ENCODE measurements at places on chromosomes 6 and 20.
A peak's percentile ranks its signal among the peaks of the same experiment; 100 is the strongest.

DNA sequence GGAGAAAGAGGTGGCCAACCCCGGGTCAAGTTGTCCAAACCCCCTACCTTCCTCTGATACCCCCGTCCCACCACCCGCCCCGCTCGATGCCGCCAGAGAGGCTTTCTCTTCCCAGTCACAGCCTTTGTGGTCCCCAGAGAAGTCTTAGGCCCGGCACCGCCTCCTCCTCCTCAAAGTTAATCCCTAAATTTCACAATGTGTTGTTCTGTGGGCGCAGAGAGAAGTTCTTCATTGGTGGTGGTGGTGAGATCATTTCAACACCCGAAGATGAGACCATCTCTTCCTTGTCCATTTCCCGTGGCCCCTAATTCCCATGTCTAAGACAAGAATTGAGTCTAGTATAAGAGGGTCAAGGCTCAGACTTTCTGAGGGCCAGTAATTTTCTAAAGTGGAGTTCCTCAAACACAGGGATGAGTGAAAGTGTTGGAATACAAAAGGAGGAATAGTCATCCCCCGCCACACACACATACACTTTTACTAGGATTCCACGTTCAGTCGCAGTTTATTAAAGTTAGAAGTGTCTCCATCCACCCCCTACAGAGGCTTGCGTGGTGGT lies 10.4 kb downstream of the TRIM31 start:
- no peak for DNase-seq

DNA sequence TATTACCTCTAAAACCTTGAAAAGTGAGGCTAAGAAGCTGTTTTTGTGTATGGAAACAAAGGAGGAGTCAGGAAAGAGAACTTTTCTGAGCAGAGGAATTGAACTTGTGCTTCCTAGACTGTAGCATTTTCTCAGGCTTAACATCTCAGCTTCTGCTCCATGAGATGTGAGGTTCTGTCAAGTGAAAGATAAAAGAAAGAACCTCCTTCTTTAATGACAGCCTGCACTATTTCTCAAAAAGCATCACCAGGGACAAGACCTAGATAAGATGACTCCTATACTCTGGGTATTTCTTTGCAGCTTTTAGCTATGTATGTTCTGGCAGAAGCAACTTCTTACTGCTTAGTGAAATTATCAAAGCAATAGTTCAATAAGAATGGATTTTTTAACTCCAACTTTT lies 87.6 kb upstream of the KCNQ5 start:
- DNase-seq, result no peak

DNA sequence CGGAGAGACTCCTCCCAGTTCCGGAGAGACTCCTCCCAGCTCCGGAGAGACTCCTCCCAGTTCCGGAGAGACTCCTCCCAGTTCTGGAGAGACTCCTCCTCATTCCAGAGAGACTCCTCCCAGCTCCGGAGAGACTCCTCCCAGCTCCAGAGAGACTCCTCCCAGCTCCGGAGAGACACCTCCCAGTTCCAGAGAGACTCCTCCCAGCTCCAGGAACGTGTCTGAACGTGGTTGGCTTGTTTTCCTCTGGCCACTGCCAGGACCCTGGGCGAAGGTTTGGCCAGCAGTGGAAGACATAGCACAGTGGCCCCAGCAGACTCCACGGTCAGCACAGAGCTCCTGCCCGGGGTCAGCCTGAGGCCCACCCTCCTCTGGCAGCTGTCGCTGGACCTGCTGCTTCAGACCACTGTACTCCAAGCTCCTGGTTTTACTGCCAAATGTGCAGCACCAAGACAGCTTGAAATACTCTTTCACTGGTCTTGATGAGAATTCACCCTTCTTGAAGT lies 122.3 kb upstream of the AFDN start:
- no peak for DNase-seq

GRCh38 chr6:10633216-10633615 lies 61.2 kb downstream of the C6orf52 start:
- peak; percentile 74 for DNase-seq

DNA sequence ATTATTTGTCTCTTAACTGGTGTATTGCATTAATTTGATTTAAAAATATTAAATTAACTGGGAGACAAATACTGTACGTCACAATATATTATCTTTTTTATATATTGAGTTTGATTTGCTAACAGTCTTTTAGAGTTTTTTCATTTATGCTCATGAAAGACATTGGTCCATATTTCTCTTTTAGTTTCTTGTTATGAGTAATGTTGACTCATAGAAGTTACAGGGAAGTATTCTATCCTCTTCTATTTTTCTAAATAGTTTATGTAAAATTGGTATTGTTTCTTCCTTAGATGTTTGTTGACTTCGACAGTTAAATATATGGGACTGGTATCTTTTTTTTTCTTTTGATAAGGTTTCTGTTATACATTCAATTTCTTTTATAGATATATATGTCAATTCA lies 1115.6 kb upstream of the CITED2 start:
- no peak for DNase-seq

- DNase-seq, result no peak
Measured at GRCh38 chr6:35711731-35712130, 23.0 kb upstream of the FKBP5 start.

GRCh38 chr20:17684077-17684888 lies 2.2 kb upstream of the RRBP1 start:
- no peak for DNase-seq

- DNase-seq, result peak; percentile 80
Measured at GRCh38 chr6:36302227-36302976, 32.5 kb downstream of the PNPLA1 start.

- peak; percentile 48 for DNase-seq
Measured at GRCh38 chr6:73694711-73695411, 1.1 kb upstream of the CD109 start.

DNA sequence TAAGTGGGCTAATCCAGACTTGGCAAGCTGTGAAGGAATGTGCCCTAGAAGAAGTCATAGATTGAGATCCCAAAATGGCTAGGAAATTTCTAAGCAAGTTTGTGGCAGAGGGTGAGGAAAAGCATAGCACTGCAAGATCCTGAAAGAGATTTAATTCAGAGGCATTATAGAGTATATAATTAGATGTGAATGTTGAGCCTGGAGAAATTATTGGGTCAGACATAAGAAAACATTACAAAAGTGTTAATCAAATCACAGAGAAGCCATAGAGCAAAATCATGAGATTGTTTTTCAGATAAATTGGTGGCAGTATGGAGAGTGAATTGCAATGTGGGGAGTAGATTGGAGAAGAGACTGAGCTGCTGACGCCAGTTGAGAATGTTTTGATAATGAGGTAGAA lies 90.0 kb downstream of the CD2AP start:
- no peak for DNase-seq

GRCh38 chr6:12345694-12346058 lies 55.5 kb downstream of the EDN1 start:
- no peak for DNase-seq

DNA sequence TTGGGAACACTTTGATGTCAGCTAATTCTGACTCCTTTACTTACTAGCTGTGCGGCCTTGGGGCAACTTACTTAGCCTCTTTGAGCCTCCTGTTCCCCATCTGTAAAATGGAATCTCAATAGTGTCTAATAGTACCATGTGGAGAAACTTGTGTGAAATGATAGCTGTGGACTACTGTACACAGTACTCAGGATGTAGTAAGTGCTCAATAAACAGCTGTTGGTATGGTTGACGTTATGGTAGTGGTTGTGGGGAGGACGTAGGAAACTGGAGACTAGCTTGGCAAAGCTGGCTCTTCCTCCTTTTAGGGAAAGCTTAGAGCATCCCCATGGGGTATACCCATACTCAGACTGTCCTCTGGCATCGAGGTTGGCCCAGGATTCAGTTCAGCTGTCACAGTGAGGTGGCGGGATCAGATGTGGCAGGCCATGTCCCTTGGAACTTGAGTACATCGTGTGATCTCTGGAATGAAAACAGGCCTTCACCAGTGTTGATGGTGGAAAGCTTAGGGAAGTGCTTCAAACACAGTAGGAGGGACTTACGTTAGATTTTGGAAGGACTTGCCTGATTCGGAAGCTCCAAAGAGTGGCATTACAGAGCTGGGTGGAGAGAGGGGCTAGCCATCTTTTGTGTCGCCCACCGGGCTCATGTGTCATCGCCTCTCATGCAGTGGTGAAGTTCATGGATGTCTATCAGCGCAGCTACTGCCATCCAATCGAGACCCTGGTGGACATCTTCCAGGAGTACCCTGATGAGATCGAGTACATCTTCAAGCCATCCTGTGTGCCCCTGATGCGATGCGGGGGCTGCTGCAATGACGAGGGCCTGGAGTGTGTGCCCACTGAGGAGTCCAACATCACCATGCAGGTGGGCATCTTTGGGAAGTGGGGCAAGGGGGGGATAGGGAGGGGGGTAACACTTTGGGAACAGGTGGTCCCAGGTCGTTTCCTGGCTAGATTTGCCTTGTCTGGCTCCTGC lies 7.1 kb downstream of the VEGFA start:
- no peak for DNase-seq
